ENCODE measurements at places on chromosomes 2 and 18.

DNA sequence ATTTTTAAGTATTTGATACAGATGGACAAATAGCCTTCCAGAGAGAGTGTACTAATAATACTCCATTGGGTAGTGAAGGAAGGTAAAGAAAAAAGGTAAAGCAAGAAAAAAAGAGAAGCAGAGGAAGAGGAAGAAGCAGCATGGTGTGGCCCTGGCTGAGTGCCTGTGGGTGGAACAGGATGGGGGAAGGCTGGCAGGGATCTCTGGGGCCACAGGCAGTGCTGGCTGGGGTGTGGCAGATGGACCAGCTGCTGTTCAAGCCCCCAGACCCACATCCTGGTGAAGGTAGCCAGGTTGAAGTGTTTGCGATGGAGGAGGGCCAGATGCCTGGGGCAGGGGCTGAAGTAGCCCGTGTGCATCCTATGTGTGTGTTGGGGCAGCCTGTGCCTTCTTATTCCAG lies 79.0 kb downstream of the DYSF start:
- DNase-seq = no peak

DNA sequence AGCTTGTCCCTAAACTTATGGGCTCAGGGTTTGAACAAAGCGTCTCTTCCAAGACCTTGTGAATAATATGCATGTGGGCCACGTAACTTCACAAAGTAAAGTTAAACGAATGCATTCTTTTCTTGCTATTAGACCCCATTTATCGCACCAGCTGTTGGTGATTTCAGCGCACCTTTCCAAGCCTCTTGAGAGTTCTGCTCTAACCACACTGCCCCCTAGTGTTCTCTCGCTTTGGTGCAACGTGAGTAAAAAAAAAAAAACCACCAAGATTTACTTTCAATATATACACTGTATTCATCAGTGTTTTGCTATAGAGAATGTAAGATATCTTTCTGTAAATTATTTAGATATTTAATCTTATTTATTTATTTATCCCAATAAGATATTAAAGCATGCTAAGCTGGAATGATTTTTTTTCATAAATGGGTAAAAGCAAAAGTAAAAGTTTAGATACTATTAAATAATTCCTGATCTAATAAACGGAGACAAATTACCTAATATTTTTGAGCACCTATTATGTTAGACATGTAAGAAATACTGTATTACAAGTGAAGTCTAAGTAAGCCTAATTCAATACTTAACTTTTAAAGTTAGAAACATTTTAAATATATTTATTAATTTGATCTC lies 459.5 kb downstream of the DLGAP1 start:
- peak; percentile 32 for DNase-seq

- DNase-seq = no peak
Measured at GRCh38 chr2:199740111-199740428, 110.9 kb downstream of the FTCDNL1 start.

DNA sequence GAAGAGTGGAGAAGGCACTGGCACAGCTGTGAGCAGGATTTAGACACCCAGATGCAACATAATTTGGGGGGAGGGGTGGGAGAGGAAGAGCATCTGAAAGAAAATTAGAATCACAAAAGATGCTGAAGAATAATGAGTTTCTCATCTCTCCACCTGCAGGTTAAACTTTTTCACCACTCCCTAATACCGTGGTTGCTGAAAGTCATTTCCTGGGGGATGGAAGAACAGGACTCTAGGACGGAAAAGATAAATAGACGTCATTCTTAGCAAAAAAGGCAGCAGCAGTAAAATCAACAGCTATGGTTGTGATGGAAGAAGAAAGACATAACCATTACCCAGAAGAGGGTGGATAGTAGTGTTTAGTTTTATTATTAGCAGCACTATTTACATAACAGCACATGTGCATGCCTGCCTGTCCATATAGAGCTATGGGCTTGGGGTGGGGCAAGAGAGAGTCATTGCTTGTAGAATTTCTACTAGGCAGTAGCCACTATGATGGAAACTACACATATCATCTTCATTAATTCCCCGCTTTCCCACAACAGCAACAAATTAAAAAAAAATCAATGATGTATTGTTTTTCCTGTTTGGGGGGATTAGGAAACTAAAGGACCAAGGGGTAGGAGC lies 212.2 kb downstream of the TRIB2 start:
- DNase-seq = no peak
